ENCODE measurements at places on chromosomes 2 and 18.
A peak's percentile ranks its signal among the peaks of the same experiment; 100 is the strongest.

GRCh38 chr2:215107216-215108056 is 31.0 kb downstream of the ABCA12 start:
- DNase-seq = peak; percentile 15

- no peak for DNase-seq
Measured at GRCh38 chr2:172639256-172639655, 83.4 kb downstream of the PDK1 start.

- DNase-seq = no peak
Measured at GRCh38 chr2:132033949-132034348, 127.8 kb downstream of the ANKRD30BL start.

DNA sequence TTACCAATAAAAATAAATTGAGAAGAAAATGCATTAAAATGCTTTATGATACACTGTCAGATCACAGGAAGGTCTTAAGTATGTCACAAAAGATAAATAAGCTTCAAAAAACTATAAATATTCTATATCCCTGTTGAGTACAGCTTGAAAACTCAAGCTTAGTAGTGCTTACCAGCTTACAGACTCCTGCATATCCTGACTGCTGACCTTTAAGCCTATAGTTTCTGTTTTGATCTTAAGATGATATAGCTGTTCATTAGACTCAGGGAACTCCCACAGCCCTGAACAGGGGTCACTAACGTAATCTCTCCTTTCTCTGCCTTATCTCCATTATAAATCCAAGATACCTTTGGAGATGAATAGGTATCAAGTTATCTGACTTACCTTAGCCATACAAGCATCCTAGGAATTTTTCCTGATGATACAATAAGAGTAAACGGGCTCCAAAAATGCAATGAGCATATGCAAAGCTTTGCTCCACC is 93.7 kb upstream of the RBBP8 start:
- no peak for DNase-seq

DNA sequence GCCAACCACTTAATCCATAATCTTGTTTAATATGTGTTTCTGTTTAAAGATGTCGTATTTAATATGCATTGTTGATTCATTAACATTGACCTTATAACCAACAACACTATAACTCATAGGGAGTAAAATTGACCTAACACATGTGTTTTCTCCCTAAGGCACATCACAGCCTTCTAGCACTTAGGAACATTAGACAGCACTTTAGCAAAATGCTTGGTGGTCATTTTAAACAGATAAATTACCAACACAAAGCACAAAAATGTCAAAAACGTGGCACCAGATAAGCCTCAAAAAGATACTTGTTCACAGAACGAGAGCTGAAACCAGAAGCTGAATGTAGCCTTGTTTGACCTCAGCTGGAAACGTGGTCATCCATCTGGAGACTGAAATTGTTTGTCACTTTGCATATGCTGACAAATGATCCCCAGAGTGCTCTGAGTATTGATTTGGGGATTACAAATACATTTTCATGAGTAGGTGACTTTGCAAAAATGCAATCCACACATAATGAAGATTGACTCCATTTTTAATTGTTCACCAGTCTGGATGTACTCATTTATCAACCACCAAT is 139.2 kb downstream of the CCDC102B start:
- no peak for DNase-seq
